ENCODE measurements at places on chromosomes 16 and 17.

- no peak for DNase-seq
Measured at GRCh38 chr17:28188841-28189263, 130.1 kb upstream of the TMEM97 start.

DNA sequence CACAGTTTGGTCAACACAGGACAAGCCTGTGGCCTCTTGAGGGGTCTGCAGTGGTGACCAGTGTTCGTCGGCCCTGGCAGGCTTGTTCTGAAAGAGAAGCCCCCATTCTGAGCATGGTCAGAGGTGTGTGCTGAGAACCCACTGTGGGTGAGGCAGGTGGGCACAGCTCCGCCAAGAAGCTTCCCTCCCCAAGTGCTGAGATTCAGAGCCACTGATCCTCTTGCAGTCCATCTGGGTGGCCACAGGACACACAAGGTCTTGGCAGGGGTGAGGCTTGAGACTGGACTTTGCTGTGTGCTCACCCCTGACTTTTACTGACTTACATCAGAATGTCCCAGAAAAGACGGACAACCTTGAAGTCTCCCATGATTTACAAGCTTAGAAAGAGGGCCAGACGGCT lies 18.7 kb downstream of the MPRIP start:
- no peak for DNase-seq

DNA sequence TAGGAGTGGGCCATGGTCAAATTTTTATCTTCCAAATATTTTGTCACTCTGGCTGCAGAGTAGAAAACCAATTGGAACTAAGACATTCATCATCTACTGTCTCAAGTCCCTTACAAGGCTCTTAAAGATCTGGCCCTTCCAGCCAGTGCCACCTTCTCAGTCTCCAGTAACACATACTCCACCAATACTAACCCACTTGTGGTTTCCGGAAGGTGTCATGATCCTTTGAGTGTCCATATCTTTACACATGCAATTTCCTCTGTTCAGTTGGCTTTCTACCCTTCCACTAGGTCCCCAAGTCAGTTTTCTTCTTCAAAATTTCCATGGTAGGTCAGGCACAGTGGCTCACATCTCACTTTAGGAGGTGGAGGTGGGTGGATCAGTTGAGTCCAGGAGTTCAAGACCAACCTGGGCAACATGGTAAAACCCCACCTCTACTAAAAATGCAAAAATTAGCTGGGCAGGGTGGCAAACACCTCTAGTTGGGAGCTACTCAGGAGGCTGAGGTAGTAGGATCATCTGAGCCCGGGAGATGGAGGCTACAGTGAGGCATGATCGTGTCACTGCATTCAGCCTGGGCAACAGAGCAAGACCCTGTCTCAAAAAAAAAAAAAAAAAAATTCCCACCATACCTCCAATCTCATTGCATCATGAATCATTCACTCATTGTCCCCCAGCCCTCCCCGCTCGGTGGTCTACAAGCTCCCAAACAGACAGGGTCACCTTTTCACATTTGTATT lies 6.0 kb upstream of the GRB2 start:
- no peak for DNase-seq

GRCh38 chr17:72249441-72249840 lies 128.6 kb downstream of the SOX9 start:
- no peak for DNase-seq

DNA sequence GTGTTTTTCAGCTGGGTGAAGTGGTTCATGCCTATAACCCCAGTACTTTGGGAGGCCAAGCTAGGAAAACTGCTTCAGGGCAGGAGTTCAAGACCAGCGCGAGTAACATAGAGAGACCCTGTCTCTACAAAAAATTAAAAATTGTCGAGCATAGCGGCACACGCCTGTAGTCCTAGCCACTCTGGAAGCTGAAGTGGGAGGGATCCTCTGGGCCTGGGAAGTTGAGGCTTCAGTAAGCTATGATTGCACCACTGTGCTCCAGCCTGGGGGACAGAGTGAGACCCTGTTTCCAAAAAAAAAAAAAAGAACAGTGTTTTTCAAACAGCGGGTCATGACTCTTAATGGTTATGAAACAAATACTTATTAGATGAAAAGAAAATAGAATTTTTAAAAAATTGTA lies 2.3 kb upstream of the CYTH1 start:
- DNase-seq: no peak

- DNase-seq: peak; percentile 46
Measured at GRCh38 chr17:50917418-50917743, 51.2 kb upstream of the TOB1 start.

DNA sequence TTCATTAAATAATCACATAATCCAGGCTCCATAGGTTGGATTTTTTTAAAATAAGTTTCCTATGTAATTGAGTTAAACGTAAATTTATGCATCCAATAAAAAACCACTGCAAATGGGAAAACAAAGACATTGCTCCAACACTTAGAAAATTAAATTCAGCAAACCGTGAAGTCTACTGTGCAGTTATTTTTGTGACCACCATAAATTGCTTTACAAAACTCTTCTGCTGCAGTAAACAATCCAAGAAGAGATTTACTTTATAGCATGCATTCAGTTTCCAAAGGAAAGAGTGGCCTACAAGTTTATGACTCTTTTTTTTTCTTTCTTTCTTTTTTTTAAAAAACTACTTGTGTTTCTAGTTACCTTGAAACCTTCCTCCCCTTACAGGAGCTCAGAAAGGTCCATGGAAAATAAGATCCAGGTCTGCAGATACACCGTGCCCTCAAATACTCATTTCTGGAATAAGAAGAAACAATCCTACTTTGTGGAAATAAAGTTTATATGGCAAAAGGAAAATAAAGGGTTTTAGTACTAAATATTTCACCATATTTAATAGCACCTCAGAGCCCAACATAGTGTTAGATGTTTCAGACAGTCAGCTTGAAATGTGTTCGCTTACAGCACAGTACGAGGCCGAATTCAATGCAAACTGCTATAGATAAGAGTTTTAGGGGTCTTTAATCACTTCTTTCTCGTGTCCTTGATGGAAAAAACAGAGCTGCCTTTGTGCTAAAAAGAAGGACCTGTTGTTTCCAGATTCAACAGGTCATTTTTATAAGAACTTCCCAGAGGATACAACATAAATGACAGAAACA lies 3.2 kb downstream of the HS3ST3A1 start:
- DNase-seq: no peak

DNA sequence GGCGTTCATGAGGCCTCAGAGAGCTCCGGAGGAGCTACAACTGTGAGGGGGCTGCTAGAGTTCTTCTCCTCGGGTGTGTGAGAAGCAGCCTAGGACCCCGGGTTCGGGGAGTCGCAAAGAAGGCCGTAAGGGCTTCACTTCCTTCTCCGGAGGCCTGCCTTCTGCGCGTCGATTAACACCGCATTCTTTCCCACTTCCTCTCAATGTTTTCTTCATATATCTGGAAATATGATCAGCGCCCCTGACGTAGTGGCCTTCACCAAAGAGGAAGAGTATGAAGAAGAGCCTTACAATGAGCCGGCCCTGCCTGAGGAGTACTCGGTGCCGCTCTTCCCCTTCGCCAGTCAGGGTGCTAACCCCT lies 449 bp downstream of the SMCR8 start:
- DNase-seq: no peak

GRCh38 chr17:8473451-8474192 lies 37.9 kb downstream of the NDEL1 start:
- no peak for DNase-seq

GRCh38 chr17:39196241-39196807 lies 1.1 kb downstream of the CACNB1 start:
- DNase-seq: no peak

- no peak for DNase-seq
Measured at GRCh38 chr17:73290399-73291259, 21.2 kb downstream of the CDC42EP4 start.

- DNase-seq: no peak
Measured at GRCh38 chr17:47717261-47717697, 15.8 kb upstream of the TBX21 start.

GRCh38 chr16:89902980-89903379 lies 15.7 kb upstream of the MC1R start:
- no peak for DNase-seq

- no peak for DNase-seq
Measured at GRCh38 chr17:57928928-57929327, 26.3 kb downstream of the CUEDC1 start.

- DNase-seq: no peak
Measured at GRCh38 chr17:31596382-31597323, 205.2 kb downstream of the RAB11FIP4 start.

GRCh38 chr16:85422632-85423550 lies 190.2 kb upstream of the GSE1 start:
- DNase-seq: no peak

GRCh38 chr17:68511254-68511670 lies 968 bp upstream of the PRKAR1A start:
- no peak for DNase-seq

GRCh38 chr17:29379084-29379991 lies 10.8 kb upstream of the TAOK1 start:
- DNase-seq: no peak

GRCh38 chr16:48310908-48311641 lies 63.7 kb upstream of the ABCC11 start:
- no peak for DNase-seq

- no peak for DNase-seq
Measured at GRCh38 chr17:56184650-56185049, 31.4 kb downstream of the ANKFN1 start.

DNA sequence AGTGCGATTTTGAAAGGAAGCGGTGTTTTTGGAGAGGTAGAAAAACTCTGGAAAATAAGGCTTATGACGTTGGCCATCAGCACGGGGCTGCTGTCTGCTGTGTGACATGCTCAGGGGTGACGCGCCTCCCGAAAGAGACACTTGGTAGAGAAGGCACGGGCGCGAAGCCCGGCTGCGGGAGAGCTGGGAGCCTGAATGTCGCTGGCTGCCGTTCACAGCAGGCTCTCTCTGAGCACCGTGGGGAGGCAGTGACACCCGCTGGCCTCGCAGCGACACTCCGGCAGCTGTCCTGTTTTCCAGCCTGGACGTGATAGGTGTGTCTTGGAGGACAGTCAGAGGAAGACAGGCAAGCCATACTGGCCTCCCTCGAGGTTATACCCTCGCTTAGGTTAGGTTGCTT lies 759.1 kb upstream of the RBFOX1 start:
- DNase-seq: peak; percentile 17

- DNase-seq: no peak
Measured at GRCh38 chr17:7839190-7839875, 5.3 kb downstream of the KDM6B start.

DNA sequence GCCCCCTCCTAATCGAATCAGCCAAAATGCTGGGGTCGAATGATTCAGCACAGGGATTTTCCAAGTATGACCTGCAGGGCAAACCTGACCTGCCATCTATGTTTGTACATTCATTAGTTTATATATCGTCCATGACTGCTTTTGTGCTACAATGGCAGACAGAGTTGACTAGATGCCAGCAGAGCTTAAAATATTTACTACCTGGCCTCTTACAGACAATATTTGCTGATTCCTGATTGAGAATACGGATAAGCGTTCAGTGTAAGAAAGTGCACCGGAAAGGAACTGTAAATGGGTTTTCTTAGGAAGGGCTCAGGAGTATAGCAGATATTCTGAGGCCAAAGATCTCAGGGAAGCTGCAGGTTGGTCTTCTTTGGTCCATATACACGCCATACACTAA lies 11.7 kb upstream of the TOM1L1 start:
- no peak for DNase-seq

- DNase-seq: no peak
Measured at GRCh38 chr16:15829460-15829859, 27.4 kb downstream of the MYH11 start.

- DNase-seq: no peak
Measured at GRCh38 chr17:80348551-80349150, 66.3 kb upstream of the ENDOV start.

DNA sequence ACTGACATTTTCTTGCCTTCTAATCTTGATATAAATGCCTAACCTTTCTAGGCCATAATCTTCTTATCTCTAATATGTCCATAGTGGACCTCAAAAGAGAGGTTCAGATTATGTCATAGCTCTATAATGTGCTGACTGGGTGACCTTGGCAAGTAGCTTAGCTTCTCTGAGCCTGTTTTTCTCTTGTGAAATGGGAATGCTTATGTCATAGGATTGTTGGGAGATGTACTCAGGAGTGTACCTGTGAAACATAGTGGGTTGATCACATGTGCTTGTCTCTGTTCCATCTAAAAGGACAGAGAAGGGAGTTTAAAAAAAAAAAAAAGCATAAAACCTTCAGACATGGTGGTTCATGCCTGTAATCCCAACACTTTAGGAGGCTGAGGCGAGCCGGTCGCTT lies 2.4 kb downstream of the MED9 start:
- DNase-seq: no peak

DNA sequence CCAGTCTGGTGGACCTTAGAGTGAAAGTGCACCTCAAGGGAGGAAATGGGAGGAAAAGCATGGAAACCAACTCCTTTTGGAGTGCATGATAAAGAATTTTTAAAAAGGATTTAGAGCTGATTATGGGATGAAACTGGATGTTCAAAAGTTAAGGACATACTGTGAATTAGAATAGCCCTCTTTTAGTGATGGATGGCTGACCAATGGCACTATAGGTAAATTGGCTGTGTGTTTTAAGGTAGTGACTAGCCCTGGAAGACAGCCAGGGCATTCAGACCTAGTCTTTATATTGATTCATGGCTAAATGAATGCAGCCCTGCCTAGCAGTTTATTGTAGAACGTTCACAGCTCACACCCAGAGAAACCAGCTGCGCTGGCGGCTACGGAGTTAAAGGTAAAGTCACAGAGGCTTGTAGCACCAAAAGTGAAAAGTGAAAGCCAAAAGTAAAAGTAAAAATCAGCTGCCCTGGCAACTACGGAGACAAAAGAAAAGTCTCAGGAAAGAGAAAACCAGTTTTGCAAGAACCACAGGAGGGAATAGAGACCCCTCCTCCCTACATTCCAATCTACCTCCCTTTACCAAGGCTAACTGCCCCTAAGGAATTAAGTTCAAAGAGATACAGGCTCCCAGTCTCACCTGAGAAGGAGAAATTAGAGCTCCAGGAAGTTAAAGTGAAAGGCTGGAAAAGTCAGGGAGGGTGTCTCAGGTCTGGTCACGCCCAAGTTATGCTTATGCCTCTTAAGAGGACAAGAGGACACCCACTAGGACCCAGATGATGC lies 21.8 kb downstream of the ACSM1 start:
- DNase-seq: no peak

- no peak for DNase-seq
Measured at GRCh38 chr16:62977876-62978275, 941.6 kb upstream of the CDH8 start.

Data from nucleus accumbens (tissue), 56 donors.